Caki2 (cell line): ENCODE measurements at places on chromosomes 1 and 21. TPM values are rescaled to one million over a fixed set of nuclear protein-coding genes. Genes with fewer than 3 reads are reported as not detected.

The PIGR gene
- not detected in 2 replicates for total RNA-seq

DNA sequence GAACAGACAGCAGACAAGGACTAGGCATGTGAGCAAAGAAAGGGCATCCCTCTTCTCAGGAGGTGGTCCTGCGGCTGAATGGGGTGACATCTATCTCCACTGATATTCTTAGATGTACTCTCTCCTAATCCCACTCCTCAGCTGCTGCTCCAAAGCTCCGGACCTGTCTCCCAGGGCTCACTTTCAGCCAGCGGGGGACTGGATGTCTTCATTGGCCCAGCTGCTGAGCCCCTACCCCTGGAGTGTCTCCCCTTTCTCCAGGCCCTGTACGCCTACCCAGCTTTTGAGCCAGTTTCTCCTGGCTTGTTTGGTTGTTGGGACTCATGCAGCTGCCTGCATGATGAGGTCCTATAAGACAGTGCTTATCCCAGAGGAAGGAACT is 28.8 kb upstream of the CSF1 start:
- no peak for DNase-seq

The CRP gene
- not detected in 2 replicates for total RNA-seq

DNA sequence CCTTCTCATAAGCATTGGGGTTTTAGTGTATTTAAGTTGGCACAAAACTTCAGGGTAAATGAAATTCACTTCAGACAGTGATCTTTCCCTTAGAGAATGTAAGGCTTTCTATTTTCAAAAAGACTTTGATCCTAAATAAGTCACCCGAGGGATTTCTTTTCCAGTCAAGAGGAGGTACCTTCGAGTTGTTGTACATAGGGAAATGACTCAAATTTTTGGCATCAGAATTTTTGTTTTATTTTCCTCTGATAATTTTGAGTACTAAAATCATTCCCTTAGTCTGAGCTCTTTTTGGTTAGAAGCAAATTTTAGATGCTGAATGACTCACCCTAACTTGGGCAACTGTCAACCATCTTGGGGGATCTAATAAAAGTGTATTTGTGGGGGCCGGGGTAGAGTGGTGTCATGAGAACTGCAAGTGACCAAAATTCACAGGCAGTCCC is 193.9 kb downstream of the DHRS3 start:
- no peak for DNase-seq

- no peak for DNase-seq
Observed at GRCh38 chr1:167344112-167344511, 123.4 kb downstream of the POU2F1 start.

GRCh38 chr1:14952626-14953314 is 200.8 kb upstream of the TMEM51 start:
- no peak for DNase-seq

DNA sequence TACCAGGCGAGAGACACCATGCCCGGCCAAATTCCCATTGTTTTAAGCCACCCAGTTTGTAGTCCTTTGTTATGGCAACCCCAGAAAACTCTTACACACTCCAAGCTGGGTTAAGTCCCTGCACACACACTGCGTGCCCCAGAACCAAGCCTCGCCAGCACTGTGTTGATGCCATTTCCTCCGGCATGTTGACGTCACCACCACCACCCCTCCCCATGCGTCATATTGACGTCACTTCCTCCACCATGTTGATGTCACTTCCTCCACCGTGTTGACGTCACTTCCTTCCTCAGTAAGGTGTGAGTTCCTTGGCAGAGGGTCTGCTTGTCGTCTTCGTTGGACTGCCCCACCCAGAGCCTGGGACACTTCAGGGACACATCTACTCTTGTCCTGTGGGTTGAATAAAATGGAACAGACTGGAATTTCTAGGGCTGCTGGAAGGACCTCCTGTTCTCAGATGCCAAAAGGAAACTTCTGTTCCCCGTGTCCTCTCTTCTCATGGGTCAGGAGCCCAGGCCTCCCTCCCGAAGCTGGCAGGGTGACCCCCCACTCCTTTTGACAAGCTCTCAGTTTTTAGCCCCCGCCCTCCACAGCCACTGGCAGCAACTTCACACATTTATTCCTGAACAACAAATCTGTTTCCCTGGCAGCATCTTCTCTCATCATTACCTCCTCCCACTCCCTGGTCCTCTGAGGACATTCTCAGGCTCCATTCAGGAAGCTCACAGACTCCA is 643.3 kb downstream of the NPHP4 start:
- no peak for DNase-seq

The ATF6 gene
- total RNA-seq = 10.8 and 13.5 TPM in 2 replicates

The CACYBP gene
- total RNA-seq = 120 and 196 TPM in 2 replicates

The LRRC53 gene
- total RNA-seq = not detected in 2 replicates

The CNR2 gene
- total RNA-seq = 0.03 TPM in 1 of 2 replicates, not detected in the other
